Fibroblast of villous mesenchyme (primary cell): ENCODE measurements at places on chromosomes 11 and 22.

GRCh38 chr22:23084453-23085350 lies 14.4 kb downstream of the GNAZ start:
- DNase-seq: no peak

- DNase-seq: no peak
Measured at GRCh38 chr11:3909901-3910300, 54.4 kb downstream of the STIM1 start.

DNA sequence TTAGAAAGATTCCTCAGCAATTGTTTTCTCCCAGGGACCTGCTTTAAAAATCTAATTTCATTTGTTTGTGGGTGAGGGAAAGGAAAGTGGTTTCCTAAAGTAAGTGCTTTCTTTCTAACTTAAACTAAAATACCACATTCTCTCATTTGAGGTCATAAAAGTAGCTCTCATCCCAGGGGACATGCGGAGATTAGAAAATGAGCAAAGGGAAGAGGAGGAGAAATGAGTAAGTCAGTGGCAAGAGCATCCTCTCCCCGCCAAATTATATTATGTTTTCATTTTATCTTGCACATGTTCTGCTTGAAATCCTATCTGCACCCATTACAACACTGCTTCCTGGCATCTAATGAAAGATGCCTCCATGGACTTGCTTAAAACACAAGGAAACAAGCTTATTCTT lies 191.4 kb downstream of the ARHGAP42 start:
- peak; percentile 57 for DNase-seq

- no peak for DNase-seq
Measured at GRCh38 chr11:84240847-84241246, 954.7 kb upstream of the CCDC90B start.

- DNase-seq: no peak
Measured at GRCh38 chr11:82787981-82788380, 54.3 kb upstream of the FAM181B start.

- DNase-seq: no peak
Measured at GRCh38 chr11:118903204-118904015, 19.7 kb downstream of the CXCR5 start.

- no peak for DNase-seq
Measured at GRCh38 chr11:92873551-92873950, 95.9 kb upstream of the MTNR1B start.

GRCh38 chr22:44289414-44290171 lies 23.2 kb downstream of the SHISAL1 start:
- DNase-seq: peak; percentile 90

DNA sequence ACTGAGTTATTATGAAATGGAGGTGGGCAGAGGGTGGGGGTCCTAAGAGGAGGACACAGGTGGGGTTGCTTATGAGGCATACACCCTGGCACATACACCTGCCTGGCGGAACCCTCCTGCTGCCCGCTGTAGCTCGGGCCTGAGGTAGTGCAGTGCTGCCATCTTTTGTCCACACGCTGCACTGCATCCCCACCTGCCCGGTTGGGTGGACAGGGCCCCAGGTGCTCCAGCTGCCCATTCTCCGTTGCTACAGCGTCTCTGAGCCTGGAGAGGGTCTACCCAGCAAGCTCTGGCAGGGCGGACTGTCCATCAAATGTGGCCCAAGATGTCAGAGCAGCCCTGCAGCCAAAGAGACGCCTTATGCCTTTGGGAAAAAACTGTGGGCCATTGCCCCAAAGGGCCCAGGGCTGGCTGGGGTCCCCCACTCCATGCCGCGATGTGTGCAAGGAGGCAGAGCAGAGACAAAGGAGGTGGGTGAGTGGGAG lies 131.2 kb downstream of the BUD13 start:
- peak; percentile 2 for DNase-seq

GRCh38 chr11:422249-422656 lies 7.5 kb upstream of the SIGIRR start:
- DNase-seq: no peak

- no peak for DNase-seq
Measured at GRCh38 chr11:1128311-1129142, 29.2 kb upstream of the MUC5AC start.

DNA sequence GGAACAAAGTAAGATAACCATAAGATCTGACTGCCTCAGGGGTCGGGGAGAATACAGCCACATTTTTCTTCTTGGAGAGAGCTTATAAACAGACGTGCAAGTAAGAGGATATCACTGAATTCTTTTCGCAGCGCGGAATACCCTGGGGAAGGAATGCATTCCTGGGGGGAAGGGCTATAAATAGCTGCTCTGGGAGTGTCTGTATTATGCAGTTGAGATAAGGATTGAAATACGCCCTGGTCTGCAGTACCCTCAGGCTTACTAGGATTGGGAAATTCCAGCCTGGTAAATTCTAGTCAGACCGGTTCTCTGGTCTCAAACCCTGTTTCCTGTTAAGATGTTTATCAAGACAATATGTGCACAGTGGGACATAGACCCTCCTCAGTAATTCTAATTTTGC lies 1491.7 kb upstream of the RAG2 start:
- peak; percentile 34 for DNase-seq

DNA sequence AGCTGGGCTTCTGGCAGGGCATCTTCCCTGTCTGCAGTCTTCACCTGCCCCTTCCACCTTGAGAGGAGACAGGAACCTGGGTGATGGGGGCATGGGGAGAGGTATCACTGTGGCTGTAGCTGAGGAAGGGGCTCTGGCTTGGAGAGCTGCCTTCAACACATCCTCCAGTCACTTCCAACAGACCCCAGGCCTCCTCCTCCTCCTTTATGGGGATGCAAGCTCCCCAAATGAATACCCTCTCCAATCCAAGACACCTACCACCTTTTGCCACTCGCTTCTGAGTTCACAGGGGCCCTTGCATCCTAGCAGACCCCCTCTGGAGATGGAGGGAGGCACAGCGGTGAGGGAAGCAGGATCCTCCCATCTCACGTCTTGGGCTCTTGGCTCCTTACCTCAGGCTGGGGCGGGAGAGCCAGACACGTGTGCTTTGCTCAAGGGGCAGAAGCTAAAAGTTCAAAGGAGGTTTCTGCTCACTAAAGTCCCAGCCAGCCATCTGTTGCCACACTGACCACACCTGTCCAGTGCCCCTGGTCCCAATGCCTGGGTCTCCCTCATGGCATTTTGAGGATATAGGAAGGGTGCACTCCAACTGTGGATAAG lies 13.2 kb downstream of the ANKK1 start:
- DNase-seq: no peak

GRCh38 chr11:95148406-95148805 lies 58.8 kb downstream of the ENDOD1 start:
- peak; percentile 28 for DNase-seq

GRCh38 chr11:86476109-86476861 lies 101.6 kb downstream of the CCDC81 start:
- DNase-seq: peak; percentile 66

DNA sequence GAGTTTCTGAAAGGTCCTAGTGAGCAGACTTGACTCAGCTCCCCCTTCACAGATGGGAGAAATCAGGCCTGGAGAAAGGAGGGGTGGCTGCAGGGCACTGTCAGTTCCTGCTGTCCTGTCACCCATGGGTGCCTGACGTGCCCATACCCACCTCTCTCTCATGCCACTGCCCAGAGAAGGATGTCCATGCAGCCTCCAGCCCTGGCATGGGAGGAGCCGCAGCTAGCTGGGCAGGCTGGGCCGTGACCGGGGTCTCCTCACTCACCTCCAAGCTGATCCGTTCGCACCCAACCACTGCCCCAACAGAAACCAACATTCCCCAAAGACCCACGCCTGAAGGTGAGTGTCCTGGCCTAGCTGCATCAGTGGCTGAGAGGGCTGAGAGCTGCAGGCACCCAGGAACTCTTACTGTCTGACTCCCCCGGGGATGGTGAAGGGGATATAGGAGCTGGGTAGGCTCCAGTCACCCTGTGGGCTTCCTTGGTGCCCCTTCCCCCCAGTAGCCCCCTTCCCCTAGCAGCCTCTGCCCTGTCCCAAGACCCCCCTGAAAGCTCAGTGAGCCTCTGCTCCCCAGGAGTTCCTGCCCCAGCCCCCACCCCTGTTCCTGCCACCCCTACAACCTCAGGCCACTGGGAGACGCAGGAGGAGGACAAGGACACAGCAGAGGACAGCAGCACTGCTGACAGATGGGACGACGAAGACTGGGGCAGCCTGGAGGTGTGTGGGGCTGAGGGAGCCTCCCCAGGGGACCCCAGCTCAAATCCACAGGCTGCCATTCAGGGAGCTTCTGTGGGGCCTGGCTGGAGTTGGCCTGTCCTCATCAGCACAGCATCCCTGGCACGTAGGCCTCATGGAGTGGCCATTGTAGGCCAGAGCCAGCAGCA lies 11.8 kb downstream of the SCYL1 start:
- DNase-seq: no peak

DNA sequence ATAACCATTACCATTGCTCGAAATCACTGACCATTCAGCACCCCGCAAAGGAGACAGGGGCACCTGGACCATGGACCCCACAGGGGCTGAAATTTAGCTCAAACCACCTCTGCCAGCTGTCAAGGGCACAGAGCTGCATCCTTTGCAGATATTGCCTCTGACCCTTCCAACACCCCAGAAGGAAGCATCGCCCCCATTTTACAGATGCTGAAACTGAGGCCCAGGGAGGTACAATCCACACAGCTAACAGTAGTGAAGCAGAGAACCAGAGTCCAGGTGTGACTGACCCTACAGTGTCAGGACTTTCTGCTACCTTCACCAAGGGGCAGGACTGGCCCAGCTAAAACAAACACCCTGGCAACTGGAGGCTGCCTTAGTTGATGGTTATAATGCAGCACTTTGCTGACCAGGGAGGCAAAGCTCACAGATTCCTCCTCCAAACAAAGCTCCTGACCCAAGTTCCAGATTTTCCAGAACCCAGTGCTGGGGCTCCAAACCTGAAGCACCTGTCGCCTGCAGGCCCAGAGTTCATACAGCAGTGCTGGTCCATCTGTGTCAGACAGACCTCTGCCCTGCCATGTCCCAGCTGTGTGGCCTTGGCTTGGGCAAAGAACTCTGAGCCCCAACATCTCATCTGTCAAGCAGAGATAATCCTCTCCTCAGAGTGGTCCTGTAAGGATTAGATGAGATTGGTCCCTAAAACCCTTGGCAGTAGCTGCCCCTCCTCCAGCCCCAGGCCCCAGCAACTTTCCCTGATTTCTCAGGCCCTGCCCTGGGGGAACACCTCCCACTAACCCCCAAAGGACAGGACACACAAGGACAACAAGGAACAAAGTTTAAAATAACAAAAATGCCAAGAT lies 15.2 kb upstream of the ARAP1 start:
- no peak for DNase-seq
